ENCODE measurements at places on chromosomes 7 and 10. TPM values are rescaled to one million over a fixed set of nuclear protein-coding genes. Genes with fewer than 3 reads are reported as not detected.

GRCh38 chr7:39827571-39827970 is 122.5 kb upstream of the CDK13 start:
- H3K27me3 ChIP-seq: no peaks in the 10 kb centered on the region
- DNase-seq: no peak
- no peak overlapping the region for H3K27ac ChIP-seq
- H3K4me1 ChIP-seq: no peaks in the 10 kb centered on the region
- H3K4me3 ChIP-seq: no peak overlapping the region

DNA sequence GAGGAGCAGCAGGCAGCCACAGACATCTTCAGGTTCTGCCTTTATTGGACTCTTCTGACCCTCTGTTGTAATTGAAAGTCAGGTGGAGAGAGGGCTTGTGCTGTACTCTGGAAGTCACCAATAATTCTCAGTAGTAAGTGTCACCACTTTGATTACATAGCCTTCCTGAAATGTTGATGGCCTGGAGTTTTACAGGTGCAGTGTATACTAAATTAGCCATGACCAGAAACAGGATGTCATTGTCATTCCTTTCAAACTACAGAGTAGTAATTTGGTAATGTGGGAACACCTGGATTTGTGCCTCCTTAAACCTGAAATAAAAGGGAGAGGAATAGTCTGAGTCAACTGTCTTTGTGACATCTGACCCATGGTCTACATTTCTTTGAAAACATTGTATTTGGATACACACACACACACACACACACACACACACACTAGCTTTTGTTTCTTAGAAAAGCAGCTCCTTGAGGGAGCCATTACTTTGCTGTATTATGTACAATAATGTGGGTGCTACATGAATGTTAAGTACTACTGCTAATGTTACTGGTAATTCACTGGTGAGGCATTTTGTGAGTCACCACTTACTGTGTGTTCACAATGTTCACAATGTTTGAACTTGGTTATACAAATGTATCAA is 19.6 kb downstream of the ARL4A start:
- no peaks in the 10 kb centered on the region for H3K36me3 ChIP-seq
- H3K27me3 ChIP-seq: no peaks in the 10 kb centered on the region
- no peak for DNase-seq
- H3K4me3 ChIP-seq: no peak overlapping the region

- no peak for DNase-seq
- peaks cover 21% of the 10 kb centered on the region for H3K36me3 ChIP-seq
- H3K27me3 ChIP-seq: no peaks in the 10 kb centered on the region
- H3K4me3 ChIP-seq: no peak overlapping the region
These were observed 73.2 kb downstream of the AP3M1 start for GRCh38 chr10:74077416-74077815.

DNA sequence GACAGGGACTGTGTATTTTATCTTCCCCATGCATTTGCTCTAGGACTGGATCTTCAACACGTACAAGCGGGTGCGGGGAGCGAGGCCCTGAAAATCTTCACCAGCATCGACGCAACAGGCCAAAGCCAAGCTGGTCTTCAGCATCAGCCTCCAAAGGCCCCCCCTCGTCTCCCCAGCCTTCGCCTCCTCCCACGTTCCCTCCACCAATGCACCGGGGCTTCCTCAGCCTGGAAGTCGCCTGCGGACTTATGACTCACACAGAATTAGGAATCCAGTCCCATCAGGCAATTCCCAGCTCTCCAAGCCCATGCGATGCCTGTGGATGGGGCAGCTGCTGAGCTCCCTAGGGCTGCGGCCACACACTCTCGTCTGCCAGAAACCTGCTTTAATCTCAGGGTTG is 36.3 kb upstream of the RNF32 start:
- DNase-seq: no peak
- no peaks in the 10 kb centered on the region for H3K36me3 ChIP-seq
- peaks cover 19% of the 10 kb centered on the region for H3K4me1 ChIP-seq
- H3K27me3 ChIP-seq: no peaks in the 10 kb centered on the region

DNA sequence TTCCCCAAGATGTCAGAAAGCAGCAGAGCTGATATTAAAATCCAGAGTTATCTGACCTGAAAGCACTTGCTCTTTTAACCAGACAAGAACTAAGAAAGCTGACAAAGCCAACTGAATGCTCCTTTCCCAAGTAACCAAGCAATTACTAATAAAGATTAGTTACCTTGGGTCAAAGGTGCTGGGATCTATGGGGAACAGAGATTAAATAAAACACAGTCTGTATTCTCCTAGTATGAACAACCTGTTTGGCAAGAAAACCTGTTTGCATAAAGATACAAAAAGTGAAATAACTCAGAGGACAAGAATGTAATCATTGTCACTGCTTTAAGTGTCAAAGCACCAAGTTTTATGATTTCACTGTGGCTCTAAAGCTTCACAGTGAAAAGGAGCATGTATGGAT is 35.7 kb downstream of the ITPRID1 start:
- no peak overlapping the region for H3K4me3 ChIP-seq
- H3K27me3 ChIP-seq: no peaks in the 10 kb centered on the region
- H3K27ac ChIP-seq: no peak overlapping the region
- no peak for DNase-seq
- H3K4me1 ChIP-seq: no peaks in the 10 kb centered on the region

DNA sequence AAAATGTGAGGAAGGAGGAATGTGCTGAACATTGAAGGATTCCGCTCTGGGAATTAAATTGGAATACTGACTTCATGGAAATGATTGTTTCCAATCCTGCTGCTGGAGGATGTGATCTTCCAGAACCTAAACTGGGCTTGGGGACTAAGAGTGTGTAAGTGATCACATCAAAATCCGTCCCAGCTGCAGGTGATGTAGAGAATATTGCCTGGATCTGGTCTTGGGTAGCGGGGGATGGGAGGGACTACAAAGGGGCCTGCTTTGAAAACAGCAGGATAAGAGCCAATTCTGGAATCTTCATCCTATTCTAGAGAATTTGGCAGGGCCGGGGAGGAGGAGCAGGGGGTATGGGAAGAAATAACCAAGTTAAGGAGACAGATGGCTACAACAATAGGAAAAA is 552.2 kb upstream of the FZD8 start:
- no peaks in the 10 kb centered on the region for H3K27me3 ChIP-seq
- DNase-seq: no peak
- no peaks in the 10 kb centered on the region for H3K36me3 ChIP-seq

DNA sequence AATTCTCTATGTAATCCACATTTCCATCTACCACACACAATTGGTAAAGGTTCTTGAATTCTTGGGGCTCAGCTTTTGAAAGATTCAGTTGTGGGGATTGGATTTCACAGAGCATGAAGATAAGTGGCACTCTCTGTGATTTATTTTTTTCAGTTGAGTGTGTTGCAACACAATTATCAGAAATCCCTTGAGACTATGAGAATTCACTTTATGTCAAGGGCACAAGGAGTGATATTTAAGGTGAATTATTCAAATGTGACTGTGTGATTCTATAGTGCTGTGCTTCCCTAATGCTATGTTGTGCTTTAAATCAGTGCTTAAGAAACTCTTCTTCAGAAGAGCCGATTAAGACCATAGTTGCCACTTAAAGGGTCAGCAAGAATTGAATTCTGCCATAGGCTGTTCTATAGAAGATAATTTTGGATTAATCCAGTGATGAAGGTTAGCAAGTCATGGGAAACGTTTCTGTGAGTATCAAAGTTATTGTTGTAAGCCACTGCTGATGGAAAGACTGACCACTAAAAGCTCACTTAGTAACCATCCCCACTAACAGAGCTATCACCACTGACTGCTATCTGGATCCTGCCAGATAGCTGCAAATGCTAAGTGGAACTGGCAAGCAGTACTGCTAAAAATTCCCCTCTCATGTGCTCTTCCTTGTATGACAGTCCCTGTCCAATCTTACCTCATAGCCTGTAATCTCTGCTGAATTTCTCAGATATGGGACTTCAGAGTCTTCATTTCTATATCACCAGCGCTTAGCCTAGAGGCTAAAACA is 134.0 kb upstream of the SEMA3D start:
- H3K27ac ChIP-seq: no peak overlapping the region
- H3K4me1 ChIP-seq: no peaks in the 10 kb centered on the region
- no peaks in the 10 kb centered on the region for H3K27me3 ChIP-seq

DNA sequence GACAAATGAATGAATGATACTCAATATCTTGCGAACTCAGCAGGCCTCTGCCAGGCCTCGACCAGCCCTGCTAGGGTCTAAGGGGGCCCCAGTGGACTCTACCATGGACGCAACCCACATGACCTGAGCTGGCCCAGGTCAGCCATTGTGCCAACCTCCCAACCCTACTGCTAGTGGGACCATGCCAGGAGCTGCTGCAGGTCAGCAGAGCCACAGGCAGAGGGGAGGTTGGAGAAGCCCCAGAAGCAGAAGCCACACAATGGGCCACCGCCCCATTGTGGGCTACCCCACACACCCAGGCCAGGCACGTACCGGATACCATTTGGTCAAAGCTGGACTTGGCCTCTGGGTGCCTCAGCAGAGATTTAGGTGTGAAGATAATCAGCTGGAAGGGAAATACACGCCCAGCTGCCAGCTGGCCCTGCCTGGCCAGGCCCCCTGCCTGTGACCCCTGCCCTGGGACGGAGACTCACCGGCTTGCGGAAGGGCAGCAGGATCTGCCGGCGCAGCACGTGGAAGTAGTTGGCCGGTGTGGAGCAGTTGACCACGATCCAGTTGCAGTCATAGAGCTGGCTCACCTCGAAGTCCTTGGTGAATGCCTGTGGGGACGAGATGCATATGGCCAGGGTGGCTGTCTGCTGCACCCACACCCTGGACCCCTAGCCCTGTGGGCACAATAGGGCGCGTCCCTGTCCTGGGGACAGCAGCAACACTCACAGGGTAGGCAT is 24.5 kb downstream of the OGDHL start:
- H3K27me3 ChIP-seq: no peaks in the 10 kb centered on the region
- H3K36me3 ChIP-seq: no peaks in the 10 kb centered on the region
- H3K4me1 ChIP-seq: no peaks in the 10 kb centered on the region
- peak; percentile 42 for DNase-seq
- no peak overlapping the region for H3K27ac ChIP-seq

- H3K27ac ChIP-seq: no peak overlapping the region
- H3K4me3 ChIP-seq: no peak overlapping the region
- H3K4me1 ChIP-seq: no peaks in the 10 kb centered on the region
- no peaks in the 10 kb centered on the region for H3K27me3 ChIP-seq
- no peak for DNase-seq
- H3K36me3 ChIP-seq: no peaks in the 10 kb centered on the region
These were observed 83.8 kb downstream of the CTNNA3 start for GRCh38 chr10:67612176-67612575.

DNA sequence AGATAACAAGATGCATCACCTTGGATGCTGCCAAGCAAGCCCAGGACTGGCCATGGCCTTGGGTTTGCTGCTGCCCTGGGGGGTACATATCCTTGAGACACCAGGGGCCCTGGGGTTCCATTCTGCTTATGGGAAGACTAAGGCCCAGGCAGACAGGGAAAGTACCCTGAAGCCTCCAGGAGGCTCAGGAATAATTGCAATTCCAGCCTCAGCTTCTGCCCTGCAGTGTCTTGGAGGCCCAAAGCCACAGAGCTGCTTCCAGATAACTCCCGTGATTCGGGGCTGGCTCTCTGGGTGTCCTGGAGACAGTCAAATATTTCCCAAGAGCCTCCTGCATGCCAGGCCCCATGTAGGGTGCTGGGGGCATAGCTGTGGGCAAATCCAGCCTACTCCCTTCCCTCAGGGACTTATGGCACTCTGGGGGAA is 22.6 kb downstream of the MYL10 start:
- no peak overlapping the region for H3K27ac ChIP-seq
- DNase-seq: no peak
- H3K4me1 ChIP-seq: no peaks in the 10 kb centered on the region
- no peaks in the 10 kb centered on the region for H3K27me3 ChIP-seq
- no peak overlapping the region for H3K4me3 ChIP-seq
- H3K36me3 ChIP-seq: no peaks in the 10 kb centered on the region

The CISD1 gene
- total RNA-seq: 93.5 TPM

The CPEB3 gene
- total RNA-seq: 9.9 TPM

The HOXA7 gene
- total RNA-seq: 3.3 TPM

The THSD7A gene
- total RNA-seq: 1.5 TPM

The CLCN1 gene
- total RNA-seq: 2.5 TPM

The SH2B2 gene
- 13.2 TPM for total RNA-seq

All from Peyer's patch (tissue), 4 donors.